Suppressor macrophage treated with lipopolysaccharide for 4 hours (primary cell): ENCODE measurements at places on chromosomes 3 and 15.
A peak's percentile ranks its signal among the peaks of the same experiment; 100 is the strongest.

GRCh38 chr3:142269767-142270166, 44.4 kb upstream of the GK5 start:
- DNase-seq: peak; percentile 35

GRCh38 chr3:150544726-150545125, 1.6 kb downstream of the SERP1 start:
- peak; percentile 6 for DNase-seq

DNA sequence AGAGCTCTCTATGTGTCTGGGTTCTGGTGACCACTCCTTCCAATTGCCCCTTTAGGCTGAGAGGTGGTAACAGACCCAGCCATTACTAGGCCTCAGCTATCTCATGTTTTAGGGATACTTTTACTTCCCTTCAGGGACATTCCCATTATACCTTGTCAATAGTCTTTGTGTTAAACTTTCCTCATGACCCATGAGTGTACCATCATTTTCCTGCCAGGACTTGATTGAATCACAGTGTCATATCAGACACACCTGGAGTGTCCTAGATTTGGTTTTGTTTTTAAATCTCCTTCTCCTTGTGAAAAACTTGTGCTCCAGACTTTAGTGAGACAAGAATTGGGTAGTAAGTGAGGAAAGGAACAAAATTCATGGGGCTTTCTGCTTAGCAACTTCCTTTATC, 136.6 kb downstream of the KCNAB1 start:
- no peak for DNase-seq

- no peak for DNase-seq
These were observed 57.9 kb upstream of the PSMD6 start for GRCh38 chr3:64081235-64081630.

DNA sequence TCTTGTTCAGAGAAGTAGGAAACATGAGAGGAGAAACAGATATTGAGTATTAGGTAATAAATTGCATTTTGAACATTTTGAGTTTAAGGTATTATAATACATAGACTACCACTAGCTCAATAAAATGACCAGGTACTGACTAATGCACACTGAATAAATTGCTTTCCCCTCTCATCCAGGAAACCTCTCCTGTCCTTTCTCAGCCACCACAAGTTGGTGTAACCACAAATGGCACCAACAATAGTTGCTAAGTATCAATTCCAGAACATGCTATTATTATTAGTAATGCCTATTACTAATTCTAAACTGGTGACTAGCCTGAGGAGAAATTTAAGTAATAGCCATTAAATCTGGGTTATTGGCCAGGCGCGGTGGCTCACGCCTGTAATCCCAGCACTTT, 47.3 kb upstream of the XRN1 start:
- no peak for DNase-seq

GRCh38 chr15:76576523-76577279, 240.1 kb downstream of the ISL2 start:
- no peak for DNase-seq

DNA sequence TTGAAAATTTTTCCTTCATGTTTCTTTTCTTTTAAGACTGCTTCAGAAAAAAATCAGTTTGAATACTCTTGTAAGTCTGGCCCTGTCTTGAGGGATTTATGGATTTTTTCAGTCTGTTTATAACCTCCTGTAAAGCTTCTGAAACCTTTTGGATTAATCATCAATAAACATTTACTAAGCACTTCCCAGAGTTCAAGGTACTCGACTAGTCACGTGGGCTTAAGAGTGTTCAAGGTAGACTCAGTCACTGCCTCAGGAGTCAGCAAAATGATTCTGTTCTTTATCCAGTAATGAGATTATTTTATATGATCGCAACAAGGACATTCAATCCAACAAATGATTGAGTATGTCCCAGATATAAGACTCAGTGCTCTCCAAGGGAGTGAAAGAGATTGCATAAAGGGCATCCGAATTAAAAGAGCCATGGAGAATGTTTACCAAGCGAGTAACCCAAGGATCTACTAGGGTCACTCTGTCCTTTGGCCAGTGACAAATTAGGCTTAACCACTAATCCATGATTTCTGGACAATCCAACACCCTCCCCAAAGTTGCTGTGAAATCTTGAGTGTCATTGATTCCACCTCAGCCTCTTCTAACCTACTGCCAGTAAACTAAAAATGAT, 726.6 kb upstream of the NAALADL2 start:
- no peak for DNase-seq

DNA sequence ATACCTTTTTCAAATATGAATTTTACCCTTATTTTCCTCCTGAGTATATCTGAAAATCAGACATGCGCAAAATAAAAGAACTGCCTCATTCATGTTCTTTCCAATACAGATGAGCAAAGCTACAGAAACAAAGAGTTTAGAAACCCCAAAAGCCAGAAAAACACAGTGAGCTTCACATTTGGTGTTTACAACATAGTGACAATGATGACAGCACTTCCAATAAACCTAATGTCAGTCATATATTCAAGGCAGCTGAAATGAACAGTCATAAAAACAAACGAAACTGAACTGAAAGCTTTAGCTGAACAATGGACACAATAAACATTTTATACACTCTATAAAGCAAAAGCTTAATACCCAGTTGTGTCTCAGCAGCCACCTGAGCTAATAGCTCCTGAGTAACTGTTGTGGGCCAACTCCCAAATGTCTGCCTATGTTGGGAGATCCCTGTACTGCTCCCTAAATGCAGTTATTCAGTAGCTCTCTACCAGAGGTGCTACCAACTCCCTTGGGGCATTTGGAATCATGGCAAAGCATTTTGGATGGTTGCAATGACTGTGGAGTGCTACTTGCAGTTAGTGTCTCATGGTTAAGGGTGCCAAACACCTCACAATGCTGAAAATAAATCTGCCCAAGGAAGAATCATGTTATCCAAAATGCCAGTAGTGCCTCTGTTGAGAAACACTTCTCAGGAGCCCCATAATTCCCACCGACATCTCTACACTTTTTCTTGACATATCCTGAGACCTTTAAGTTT, 131.5 kb downstream of the TGFBR2 start:
- no peak for DNase-seq

GRCh38 chr3:24945563-24945962, 450.9 kb upstream of the THRB start:
- no peak for DNase-seq

- DNase-seq: no peak
These were observed 19.6 kb downstream of the PLXNA1 start for GRCh38 chr3:127002195-127003174.

DNA sequence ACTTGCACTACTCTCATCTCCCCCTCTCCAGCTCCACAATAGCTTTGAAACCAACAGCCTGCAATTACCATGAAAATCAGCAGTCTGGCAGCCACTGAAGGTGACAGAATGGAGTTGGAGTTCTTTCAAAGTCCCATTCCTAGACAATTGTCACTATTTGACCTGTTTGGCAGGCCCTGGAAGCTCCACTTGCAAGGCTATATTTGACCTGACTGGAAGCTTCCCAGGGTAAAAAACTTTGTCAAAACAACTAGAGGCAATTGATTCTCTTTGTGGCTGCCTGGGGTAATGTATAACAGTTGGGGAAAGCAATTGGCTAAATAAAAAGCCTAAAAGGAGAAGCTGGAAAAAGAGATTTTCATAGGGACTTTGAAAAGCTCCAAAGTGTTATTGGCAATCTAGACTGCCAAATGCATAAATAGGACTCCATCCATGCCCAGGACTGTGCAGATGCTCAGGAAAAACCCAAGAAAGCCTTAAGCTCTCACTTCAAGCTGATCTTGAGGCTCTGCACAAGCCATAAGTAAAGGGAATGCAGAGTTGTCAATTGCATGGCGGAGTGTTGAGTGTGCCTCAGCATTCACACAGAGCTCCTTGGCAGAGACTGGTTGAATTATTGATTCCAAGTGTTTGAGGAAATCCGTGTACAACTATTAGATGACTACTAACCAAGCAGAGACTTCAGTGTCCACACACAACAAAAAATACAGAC, 18.3 kb downstream of the GREM1 start:
- DNase-seq: no peak

GRCh38 chr3:56121716-56122115, 346.6 kb downstream of the ERC2 start:
- no peak for DNase-seq

- no peak for DNase-seq
These were observed 29.8 kb downstream of the OXNAD1 start for GRCh38 chr3:16294844-16295243.

- DNase-seq: peak; percentile 80
These were observed 60.3 kb downstream of the CMSS1 start for GRCh38 chr3:99878005-99878404.

DNA sequence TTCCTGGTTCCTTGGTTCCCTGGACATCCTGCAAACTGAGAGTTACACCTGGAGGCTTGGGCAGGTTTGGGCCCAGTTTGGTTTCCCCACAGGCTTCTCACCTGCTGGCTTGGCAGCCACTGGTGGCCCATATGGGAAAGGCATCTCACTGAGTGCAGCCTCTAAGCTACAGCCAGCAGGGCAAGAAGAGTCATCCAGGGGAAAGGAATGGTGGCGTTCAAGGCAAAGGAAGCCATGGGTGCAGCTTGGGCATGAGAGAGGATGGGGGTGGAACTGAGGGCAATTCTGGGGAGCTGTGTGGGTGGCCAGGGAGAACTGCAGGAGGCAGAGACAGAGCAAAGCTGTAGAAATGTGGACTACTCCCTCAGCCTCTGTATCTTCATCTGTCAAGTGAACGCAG, 106.4 kb downstream of the EPHB1 start:
- no peak for DNase-seq

GRCh38 chr3:80159990-80160506, 392.2 kb upstream of the ROBO1 start:
- DNase-seq: no peak
